ENCODE measurements at places on chromosomes 4 and X.

DNA sequence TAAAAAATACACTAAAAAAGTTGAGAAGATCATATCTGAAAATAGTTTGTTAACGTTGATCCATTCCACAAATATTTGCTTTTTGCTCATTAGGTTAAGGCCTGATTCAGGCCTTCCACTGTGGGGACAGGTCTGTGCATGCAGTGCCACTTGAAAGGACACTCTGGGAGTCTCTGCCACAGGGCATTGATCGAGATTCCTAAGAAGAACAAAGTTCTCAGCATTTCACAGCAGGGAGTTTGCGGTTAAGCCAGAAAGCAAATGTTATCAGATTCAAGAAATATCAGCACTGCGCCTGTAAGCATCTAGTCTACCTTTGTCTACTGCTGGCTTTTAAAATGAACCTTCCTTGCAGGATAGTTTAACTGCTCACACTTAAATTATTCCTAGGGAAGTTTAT is 62.2 kb upstream of the TNIP3 start:
- DNase-seq, result no peak

- no peak for DNase-seq
These were observed 76.6 kb downstream of the DDX60 start for GRCh38 chr4:168241953-168242352.

DNA sequence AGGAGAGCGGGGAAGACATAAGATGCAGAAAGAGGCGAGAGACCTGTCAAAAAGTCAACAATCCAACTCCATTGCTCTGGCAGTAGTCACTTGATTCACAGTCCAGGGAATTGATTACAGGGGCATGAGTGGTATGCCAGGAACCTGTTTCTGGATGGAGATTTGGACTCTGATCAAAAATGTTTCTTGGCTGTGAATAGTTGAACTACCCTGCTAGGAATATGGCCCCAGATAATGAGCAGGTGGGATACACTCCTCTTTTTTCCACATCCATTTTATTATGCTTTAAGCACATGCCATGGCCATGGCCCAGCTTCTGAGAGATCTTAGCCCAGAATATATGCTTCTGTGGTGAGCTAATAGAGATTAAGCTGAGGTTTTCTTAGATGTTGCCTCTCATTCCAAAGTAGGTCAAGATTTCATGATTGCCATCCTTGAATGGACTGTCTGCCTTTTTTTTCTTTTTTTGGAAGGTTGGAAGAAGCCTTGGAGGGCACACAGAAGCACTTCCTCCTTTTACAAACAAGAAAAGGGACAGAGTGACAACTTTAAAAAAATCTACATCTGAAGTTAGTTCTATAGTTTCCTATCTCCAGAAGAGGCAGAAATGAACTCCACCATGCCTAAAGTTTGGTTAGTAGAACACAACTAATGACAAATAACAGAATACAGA is 121.9 kb downstream of the KIT start:
- no peak for DNase-seq

DNA sequence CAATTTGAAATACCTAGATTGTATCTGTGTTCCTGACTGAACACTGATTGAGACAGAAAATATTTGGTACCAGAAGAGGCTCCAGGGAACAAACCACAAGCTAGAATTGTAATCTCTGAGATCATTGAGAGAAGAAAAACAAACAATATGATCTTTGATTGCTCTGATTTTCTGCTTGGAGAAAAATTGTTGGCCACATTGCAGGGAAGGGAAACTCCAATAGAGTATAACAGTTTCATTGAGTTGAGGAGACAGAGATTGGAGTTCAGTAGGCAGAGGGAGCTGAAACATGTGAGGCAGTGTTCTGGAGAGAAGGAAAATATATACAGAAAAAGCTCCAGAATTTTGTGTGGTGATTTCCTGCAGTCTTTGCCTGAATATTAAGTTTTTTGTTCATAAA is 158.2 kb downstream of the C4orf33 start:
- DNase-seq, result no peak

- DNase-seq, result no peak
These were observed 83.0 kb upstream of the MAPK10 start for GRCh38 chr4:86442881-86443280.

GRCh38 chr4:134490863-134491262 is 289.3 kb upstream of the PABPC4L start:
- no peak for DNase-seq

DNA sequence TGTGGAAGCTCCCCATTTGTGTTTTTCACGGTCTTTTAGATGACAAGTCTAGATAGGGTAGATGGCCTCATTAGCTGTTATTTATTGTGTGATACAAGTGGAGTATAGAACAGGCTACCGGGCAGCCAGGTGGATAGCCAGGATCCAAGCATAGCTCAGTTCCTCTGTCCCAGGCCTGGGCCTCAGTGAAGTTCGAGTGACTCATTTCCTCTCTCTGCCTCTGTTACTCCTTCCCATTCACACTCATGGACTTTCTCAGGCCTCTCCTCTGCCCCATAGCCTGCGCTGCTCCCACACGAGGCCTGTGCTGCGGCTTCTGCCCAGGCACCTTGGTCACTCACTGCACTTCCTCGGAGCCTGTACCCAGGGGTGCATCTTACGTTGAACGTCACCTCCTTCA is 54.5 kb downstream of the TENM3 start:
- no peak for DNase-seq

DNA sequence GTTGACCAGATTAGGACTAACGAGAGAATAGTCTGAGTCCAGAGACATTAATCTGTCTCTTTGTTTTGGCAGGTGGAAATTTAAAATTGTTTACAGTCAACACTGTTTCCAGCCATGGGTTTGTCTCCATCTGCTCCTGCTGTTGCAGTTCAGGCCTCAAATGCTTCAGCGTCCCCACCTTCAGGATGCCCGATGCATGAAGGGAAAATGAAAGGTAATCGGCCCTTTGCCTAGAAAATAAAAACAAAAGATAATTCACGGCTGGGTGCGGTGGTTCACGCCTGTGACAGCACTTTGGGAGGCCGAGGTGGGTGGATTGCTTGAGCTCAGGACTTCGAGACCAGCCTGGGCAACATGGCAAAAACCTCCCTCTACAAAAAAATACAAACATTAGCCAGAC is 815 bp downstream of the HCCS start:
- no peak for DNase-seq

DNA sequence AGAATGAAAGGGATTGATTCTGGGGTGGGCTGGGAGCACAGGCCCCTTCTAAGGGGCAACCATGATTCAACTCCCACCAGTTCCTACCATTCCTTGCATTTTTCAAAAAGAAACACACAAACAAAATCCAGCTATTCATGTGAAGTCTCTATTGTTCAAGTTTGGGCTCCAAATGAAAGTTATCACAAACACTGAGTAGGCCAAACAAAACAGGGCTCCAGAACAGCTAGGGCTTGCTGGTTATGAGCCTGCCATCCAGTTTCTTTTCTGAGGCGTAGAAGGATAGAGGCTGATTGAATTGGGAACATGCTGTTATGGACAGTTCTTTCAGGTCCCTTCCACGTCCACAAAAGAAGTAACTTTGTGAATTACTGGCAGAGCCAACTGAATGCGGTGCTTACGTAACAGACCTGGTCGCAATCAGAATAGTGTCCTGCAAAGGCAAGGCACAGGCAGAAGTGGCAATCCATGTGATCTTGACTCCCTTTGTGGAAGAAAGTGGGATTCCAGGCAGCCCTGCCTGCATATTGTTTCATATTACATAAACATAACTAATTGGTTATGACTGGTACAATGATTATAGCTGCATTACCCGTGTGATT is 244.5 kb downstream of the SCFD2 start:
- DNase-seq, result no peak

GRCh38 chr4:17797808-17798207 is 12.7 kb downstream of the DCAF16 start:
- no peak for DNase-seq

GRCh38 chr4:100983426-100983825 is 363.9 kb downstream of the PPP3CA start:
- peak; percentile 2 for DNase-seq

DNA sequence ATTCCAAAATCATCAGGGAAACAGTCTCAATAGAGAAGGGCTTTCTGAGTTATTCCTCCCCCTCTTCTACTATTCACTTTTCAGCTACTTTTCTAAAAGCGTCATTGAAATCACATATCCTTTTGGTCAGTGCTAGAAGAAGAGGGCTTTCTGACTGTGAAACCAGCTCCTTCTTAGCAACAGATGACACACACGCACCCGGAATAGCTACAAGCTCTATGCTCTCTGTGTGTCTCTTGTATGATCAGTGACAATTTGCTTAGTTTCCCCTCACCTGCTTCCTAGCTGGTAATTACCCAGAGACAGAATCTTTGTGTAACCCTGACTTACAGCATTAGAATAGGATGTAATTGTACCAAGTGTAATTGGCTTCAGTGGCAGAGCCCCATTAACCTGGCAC is 268.1 kb upstream of the SLITRK2 start:
- no peak for DNase-seq

GRCh38 chrX:52574416-52575275 is 57.8 kb upstream of the XAGE1B start:
- DNase-seq, result peak; percentile 21

DNA sequence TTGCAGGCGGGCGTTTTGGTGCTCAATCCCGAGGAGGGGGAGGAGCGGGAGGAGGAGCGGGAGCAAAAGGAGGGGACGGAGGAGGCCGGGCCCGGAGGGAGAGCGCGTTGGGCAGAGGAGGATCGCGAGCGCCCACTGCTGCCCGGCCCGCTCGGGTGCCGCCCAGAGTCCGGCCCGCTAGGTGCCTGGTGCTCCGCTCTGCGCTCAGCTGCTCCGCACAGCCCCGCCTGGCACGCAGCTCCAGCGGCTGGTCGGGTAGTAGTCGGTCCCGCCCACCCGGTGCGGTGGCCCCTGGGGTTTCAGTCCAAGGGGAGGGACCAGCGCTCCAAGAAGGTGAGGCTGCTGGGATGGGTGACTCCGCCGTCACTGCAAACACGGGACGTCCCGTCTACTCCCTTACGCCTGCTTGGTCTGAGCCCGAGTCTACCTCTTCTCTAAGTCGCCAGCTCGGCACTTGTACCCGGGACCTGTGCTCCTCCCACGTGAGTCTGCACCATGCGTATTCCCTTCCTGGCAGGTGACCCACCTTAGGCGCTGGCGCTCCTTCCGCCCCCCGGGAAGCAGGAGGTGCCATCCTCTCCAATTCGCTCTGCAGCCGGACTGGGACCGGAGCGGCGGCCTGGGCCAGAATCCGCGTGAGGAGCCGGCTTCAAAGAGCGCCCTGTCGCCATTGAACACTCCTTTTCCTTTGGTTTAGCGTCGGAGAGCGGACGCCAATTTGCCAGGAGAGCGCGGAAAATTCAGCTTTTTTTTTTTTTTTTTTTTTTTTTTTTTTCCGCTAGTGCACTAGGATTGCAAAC is 405 bp upstream of the HS3ST1 start:
- peak; percentile 52 for DNase-seq

- DNase-seq, result no peak
These were observed 24.2 kb upstream of the UBA6 start for GRCh38 chr4:67725132-67725531.

DNA sequence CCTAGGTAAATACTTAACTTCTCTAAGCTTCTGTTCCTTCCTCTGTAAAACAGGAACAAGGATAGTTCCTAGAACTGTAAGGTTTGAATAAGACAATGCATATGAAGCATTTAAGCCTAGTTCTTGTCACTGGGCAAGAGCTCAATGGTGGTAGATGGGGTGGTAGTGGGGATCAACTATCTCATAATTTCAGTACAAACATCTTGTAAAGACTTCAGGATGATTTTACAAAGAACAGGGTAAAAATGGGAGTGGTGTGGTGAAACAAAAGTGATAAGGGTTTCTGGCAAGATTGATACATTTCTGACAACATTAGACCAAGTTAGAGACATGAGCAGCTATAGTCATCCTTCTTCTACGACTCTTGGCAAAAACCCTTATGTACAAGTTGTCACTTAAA is 137.8 kb downstream of the SCFD2 start:
- DNase-seq, result no peak

DNA sequence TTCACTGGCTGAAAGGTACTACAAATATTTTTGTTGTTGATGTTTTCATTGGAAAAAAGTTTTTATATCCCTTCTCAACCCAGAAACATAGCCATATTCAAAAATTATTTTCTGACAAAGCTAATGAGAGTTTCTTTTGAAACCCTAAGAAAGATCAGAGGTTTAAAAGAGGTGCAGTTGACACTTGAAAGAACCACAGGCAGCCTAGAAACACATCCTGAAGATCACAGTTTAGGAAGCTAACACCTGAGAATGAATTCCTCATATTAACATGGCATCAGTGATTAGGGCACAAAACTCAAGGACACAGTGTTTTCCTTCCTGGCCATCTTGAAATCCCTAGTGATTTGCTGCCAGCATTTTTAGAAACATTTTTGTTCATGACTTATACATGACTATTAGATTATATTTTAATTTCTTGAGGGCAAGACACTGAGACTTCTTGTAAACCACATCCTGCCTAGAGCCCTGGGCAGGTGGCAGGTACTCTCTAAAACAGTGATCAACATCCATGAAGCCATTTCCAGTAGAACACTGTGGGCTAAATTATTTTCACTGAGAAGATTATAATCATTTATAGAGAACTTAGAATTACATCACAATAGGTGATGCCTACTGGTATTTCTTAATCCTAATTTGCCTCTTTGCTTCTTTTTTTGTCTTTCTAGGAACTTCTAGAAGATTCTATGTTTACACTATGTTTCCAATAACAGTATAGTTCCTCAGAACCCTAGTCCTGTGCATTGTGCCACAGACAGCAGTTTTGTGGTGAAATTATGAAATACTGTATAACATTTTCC is 80.0 kb downstream of the ARSJ start:
- DNase-seq, result no peak

DNA sequence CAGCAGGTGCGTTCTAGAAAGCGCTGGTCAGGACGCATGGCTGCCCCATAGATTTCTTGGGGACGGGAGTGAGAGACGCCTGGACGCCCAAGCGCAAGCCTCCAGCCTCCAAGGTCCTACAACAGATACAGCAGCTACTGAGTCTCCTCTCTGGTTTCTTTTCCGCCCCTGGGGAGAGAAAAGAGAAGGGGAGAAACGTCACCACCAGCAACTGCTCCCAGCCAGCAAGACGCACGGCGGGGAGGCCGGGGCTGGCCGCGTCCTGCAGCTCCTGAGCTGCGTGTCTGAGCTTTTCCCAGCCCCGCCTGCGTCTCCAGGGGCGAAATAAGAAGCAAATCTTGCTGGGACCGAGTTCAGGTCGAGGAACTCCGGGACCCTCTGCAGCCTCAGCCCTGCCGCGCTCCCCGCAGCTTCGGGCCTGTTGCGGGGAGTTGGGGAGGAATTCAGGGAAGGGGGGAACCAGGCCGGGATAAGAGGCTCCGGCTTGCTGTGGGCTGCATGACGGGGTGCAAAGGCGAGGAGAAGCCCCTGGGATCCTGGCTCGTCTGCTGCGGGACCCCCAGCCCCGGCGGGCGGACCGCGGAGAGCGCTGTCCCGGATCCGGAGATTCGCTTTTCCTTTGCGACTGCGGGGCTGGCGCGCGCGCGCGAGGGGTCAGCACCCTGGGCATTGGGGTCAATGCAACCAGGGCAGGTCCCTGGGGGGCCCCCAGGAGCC is 6.8 kb upstream of the SHOX start:
- no peak for DNase-seq

DNA sequence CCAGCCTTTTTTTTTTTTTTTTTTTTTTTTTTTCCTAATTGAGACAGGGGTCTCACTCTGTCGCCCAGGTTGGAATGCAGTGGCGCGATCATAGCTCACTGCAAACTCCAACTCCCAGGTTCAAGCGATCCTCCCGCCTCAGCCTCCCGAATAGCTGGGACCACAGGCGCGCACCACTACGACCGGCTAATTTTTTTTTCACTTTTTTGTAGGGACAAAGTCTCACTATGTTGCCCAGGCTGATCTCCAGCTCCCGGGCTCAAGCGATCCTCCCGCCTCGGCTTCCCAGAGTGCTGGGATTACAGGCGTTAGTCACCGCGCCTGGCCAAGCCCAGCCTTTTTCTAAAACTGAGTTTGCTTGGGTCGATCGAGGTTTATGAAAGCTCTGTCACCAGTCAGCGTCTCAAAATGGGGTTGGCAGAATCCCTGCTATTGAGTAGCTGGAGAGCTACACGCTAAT is 1.3 kb upstream of the OTUD5 start:
- DNase-seq, result peak; percentile 53
